ENCODE measurements at places on chromosomes 1 and 21. TPM values are rescaled to one million over a fixed set of nuclear protein-coding genes. Genes with fewer than 3 reads are reported as not detected.

DNA sequence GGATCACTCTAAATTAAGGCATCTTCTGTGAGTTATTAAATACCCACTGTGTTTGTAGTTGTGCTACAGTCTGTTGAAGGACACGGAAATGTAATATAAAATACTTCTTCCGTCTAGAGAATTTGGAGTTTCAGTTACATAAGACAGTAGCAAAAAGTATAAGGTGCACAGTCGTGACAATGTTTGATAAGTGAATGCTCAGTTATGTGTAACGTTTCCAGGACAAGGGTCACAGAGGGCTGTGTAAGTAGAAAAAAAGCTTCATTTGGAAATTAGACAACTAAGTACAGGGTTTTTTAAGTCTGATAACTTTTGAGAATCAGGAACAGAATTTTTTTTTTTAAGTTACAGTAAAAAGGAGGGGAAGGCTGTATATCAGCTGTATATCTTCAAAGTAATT, 27.5 kb downstream of the SRSF11 start:
- ATAC-seq: no peak

GRCh38 chr1:40102896-40103295, 5.8 kb upstream of the PPT1 start:
- ATAC-seq: no peak

The AADACL3 gene
- not detected for total RNA-seq

The ELF3 gene
- total RNA-seq: 391 TPM

Data from esophagus mucosa (tissue), 1 donor.